Cardiac fibroblast (primary cell): ENCODE measurements at places on chromosomes 16 and 17.

GRCh38 chr16:87333101-87333500 is 15.9 kb upstream of the C16orf95 start:
- no peak for DNase-seq

DNA sequence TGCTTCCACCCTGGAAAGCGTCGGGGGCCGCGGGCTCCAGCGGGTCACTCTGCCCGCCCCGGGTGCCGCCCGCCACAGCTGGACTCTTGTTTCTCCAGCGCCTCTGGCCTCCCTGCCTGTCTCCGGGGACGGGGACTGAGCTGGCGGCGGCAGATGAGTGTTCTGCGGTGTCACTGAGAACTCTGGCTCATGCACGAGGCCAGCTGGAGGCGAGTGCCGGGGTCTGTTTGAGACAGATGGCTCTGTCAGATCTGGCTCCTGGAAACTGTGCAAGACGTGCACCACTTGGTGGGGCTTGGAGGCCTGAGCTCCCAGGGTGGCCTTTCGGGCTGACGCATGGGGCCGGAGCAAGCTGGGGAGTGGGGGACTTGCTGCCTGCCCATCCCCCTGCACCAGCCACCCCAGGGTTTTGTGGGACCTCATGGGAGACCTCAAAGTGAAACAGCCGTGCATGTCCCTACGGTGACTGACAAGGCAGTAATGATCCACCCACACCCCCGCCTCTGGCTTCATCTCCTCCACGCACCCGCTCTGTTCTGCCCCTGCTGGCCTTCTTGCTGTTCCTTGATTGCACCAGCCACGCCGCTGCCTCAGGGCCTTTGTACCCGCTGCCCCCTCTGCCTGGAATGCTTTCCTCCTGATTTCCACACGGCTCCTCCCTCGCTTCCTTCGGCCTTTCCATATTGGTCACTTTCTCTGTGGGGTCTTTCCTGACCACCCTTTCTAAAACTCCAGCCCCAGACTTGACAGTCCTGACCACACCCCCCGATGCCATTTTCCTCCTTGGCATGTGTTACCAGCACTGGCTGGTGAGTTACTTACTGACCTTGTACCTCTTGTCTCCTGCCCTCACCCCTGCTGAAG is 174.9 kb upstream of the CIBAR2 start:
- DNase-seq: peak; percentile 26

- DNase-seq: no peak
Measured at GRCh38 chr16:31265329-31266245, 5.8 kb downstream of the ITGAM start.

GRCh38 chr17:2222901-2223616 is 80.5 kb downstream of the SMG6 start:
- peak; percentile 87 for DNase-seq

- DNase-seq: no peak
Measured at GRCh38 chr16:75218256-75219076, at the start of gene CTRB1. TSS of gene CTRB1 (plus strand) at chr16:75218988. CDS start at chr16:75219008, 20 bp downstream.

DNA sequence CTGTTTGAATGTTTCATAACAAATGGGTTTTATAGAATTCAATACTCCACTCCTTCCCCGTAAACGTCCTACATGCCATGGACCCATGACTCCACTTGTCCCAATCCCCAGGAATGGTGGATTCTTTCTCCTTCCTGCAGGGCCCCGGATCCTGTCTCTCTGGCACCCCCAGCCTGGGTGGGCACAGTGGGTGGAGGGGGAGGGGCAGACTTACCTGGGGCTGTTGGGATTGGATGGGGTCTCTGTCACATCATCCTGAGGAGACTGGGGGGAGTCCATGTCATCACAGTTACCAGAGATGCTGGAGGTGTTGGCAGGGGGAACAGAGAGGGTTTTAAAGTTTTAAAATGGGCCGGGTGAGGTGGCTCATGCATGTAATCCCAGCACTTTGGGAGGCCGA is 13.2 kb downstream of the TRPV3 start:
- no peak for DNase-seq

GRCh38 chr17:50297407-50297865 is 23.2 kb downstream of the TMEM92 start:
- DNase-seq: peak; percentile 77

DNA sequence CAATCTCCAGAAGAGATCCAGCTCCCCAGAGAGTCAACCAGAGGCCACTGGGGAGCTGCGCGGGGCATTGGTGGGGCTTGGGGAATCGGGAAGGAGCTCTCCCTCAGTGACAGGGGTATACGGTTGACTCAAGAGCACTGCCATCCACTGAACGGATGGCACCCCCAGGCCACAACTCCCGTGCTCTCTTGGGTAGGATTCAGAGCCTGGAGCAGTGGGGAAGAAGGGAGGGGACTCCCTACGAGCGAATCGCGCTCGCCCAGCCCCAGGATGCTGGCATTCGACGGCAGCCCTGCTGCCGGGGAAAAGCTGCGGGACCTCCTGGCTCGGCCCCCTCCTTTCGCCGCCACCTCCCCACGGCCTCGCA is 473 bp upstream of the TPPP3 start:
- no peak for DNase-seq

DNA sequence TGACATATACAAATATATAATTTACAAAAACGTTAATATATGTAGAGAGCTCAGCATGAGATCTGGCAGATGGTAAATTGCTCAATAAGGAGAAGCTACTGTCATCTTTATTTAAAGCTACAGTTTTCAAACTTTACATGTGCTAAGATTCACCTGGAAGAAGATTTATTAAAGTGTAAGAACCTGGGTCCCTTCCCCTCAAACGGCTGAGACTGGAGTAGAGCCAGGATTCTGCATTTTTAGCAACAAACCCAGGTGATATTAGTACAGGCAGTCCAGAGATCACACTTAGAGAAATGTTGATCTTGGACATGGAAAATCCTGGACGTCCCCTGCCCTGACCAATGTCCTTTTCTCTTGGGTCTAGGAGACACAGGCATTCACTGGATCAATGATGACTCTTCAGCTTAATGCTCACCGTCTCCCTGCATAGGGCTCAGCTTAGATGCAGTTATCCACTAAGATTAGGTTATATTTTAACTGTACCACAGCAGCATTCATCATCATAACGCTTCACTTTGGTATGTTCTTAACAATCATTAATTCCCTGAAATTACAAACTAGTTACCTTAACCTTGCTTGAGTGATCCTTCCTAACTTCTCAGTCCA is 20.4 kb downstream of the CDR2 start:
- DNase-seq: no peak

- DNase-seq: no peak
Measured at GRCh38 chr17:828761-829160, 46.6 kb downstream of the MRM3 start.

DNA sequence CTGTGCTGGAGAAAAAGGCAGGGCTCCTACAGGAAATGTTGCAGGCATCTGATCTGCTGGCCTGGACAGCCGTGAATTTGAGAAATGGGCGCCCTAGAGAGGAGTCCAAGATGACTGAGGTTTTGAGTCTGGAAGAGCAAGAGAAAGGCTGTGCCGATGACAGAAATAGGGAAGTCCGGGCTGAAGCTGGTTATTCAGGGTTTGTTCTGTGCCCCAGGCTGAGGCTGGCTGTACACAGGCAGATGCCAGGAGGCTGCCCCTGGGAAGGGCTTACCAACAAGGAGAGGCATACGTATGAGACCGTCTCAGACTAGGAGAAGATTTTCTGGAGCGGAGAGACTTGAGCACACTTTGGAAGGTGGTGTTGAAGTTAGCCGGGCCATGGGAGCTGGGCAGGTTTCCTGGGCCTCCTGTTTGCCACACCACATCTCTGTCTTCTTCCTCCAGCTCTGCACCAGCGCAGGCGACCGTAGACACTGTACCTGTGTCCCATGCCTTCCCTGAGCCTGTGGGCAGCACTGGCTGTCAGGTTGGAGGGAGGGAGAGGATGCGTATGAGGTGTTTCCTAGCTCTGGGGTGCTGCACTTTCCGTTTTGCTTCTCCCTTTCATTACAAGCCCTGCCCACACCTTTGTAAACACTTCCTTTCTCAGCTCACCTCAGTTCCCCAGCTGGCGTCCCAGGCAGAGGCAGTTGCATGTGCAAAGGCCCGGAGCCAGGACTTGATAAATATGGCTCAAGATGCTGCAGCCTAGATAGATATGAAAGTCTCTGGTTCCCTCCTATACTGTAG is 80.8 kb downstream of the SPECC1 start:
- no peak for DNase-seq

DNA sequence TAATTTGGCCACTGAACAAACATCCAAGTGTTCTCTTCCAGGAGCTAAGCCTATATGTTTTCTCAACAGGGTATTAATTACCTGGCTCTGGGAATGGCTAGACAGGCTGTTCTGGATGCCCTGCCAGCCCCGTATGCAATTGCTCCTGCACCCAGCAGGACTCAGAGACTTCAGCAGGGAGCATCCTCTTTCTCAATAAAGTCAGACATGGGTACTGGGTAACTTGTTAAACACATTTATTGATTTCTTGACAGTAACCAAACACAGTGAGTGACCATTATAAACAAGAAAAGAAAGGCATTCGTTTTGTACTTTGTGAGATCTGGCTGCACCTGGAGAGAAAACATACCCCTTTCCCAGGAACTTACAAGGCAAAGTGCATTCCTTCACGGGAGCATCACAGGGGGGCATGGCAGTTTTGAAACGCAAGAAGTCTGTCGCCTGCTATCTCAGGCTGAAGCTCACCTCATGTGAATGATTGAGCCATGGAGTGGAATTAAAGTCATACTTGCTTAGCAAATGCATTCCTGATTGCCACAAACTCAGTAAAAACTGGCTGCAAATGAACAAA is 369.8 kb downstream of the UTP18 start:
- no peak for DNase-seq

- no peak for DNase-seq
Measured at GRCh38 chr17:44152875-44153274, 11.1 kb downstream of the HROB start.
